Tracheal epithelial cell (primary cell): ENCODE measurements at places on chromosomes 12 and 14. TPM values are rescaled to one million over a fixed set of nuclear protein-coding genes. Genes with fewer than 3 reads are reported as not detected.

Gene GLIPR1L1
- total RNA-seq, result not detected in 2 replicates

Gene PPP4R4
- 12.1 and 24.6 TPM in 2 replicates for total RNA-seq

Gene EID3
- 0.96 and 1.7 TPM in 2 replicates for total RNA-seq

Gene SERPINA9
- not detected in 2 replicates for total RNA-seq

Gene PPP1CC
- 55.7 and 133 TPM in 2 replicates for total RNA-seq
